ENCODE measurements at places on chromosomes 1 and 21. TPM values are rescaled to one million over a fixed set of nuclear protein-coding genes. Genes with fewer than 3 reads are reported as not detected.
A peak's percentile ranks its signal among the peaks of the same experiment; 100 is the strongest.

GRCh38 chr1:228270032-228270431 lies 62.2 kb downstream of the OBSCN start:
- H3K36me3 ChIP-seq, result no peaks in the 10 kb centered on the region
- H3K27ac ChIP-seq, result no peak overlapping the region
- no peaks in the 10 kb centered on the region for H3K4me1 ChIP-seq

GRCh38 chr1:1356166-1356795 lies 2.1 kb downstream of the MXRA8 start:
- peaks cover 40% of the 10 kb centered on the region for H3K4me1 ChIP-seq
- no peak for DNase-seq
- H3K4me3 ChIP-seq, result peak overlapping the region; percentile 97
- H3K27me3 ChIP-seq, result no peaks in the 10 kb centered on the region

- H3K27ac ChIP-seq, result no peak overlapping the region
- H3K4me3 ChIP-seq, result no peak overlapping the region
- peak; percentile 10 for DNase-seq
- no peaks in the 10 kb centered on the region for H3K4me1 ChIP-seq
These were observed 9.1 kb upstream of the LCE2D start for GRCh38 chr1:152654110-152654509.

DNA sequence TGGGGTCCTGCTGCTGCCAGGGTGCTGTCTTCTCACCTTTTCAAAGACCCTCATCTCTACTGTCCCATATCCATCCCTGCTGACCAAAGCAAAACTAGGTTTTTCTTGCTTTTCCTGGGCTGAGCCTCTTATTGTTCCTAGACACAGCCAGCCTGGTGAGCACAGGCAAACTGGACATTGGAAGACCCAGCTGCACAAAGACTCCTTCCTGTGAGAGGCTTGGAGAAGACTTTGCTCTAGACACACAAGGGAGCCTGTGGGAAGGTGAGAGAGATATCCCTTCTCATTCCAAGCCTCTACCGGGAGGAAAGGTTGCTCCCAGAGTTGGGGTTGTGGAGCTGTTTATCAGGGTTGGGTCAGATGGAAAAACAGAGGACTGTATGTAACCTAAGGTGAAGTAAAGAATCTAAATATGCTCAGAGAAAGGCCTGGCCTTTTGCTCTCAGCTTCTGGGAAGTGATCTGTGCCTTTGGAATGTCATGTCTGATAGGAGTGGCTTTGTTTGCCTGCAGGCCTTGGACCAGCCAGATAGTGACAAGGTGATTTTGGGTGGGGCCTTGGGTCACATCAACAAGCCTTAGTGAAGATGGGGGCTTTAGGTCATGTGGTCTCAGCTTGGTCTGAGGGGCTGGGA lies 87.6 kb upstream of the RUNX1 start:
- no peaks in the 10 kb centered on the region for H3K36me3 ChIP-seq
- H3K27me3 ChIP-seq, result no peaks in the 10 kb centered on the region
- H3K4me3 ChIP-seq, result no peak overlapping the region
- peak; percentile 14 for DNase-seq

DNA sequence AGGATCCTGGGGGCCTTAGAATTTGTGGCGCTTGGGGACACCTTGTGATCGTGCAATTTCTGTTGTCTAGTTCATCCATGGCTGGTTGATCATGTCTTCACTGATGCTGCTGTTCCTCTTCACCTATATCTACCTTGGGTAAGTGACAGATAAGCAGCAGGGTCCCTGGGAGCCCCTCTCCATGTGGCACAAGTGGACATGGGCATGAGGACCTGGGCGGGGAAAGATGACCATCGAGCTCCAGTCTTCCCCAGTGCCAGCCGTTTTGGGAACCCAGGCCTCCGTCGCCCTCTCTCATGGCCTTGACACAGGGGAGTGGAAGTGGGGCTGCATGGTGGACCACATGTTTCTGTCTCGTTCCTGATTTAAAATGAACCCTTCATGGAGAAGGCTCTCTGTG lies 17.6 kb downstream of the PSEN2 start:
- no peak overlapping the region for H3K4me3 ChIP-seq
- H3K27ac ChIP-seq, result no peak overlapping the region
- H3K27me3 ChIP-seq, result no peaks in the 10 kb centered on the region
- H3K4me1 ChIP-seq, result peaks cover 3% of the 10 kb centered on the region
- H3K36me3 ChIP-seq, result peaks cover 4% of the 10 kb centered on the region
- no peak for DNase-seq

DNA sequence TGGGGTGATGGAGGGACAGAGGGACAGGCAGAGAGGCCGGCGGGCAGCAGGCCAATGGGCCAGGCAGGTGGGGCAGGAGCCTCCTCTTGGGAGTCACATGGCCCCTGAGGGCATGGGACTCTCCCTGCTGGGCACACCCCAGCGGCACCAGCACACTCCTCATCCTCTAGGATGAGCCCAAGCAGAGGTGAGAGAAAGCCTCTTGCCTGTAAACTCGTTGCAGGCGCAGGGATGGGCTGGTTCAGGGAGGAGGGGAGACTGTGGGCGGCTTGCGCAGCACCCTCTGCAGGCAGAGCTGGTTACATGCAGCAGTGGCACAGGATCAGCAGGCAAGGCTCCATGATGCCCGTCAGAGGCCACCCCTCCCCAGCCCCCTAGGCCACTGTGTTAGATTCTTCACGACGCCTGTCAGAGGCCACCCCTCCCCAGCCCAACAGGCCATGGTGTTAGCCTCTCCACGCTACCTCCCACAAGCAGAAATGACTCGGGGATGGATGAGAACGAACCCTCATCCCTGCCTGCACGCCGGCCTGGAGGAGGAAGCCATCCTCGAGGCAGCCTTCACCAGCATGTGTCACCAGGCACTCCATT lies 209.7 kb upstream of the VAMP3 start:
- H3K27me3 ChIP-seq, result no peaks in the 10 kb centered on the region

DNA sequence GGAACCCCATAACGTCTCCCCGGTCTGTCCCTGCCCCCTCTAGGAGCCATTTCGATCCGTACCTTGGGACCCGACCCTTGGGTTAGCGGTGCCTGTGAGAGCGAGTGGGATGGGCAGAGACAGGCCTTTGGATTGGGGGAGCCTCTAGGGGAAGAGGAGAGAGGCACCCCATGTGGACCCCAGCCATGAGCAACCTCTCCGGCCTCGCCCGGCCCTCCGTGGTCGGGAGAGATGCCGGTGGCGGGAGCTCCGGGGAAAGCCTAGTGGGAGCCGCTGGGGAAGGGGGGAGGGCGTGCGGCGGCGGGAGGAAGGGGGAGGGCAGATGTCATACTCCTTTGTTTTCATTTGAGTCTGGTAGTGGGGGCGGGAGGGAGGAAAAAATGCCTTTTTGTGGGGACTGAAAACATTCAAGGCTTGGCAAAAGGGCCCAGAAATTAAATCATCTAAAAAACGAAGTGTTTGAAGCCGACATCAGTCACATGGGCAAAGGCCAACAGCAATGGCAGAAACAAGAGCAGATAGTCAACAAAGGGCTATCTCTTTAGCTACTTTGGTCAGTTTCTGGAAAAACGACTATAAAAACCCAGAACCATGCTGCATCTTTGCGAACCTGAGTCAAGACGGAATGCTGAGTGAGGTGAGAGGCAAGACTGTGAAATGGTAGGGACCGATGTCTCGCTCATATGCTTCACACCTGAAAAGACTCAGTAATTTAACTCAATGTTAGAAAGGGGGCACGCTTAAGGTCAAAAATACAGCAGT lies 758 bp downstream of the PTBP2 start:
- H3K4me3 ChIP-seq, result peak overlapping the region; percentile 72
- DNase-seq, result peak; percentile 86
- no peaks in the 10 kb centered on the region for H3K4me1 ChIP-seq
- peaks cover 2% of the 10 kb centered on the region for H3K36me3 ChIP-seq

GRCh38 chr1:59730759-59731478 lies 83.8 kb upstream of the HOOK1 start:
- peaks cover 28% of the 10 kb centered on the region for H3K4me1 ChIP-seq
- H3K36me3 ChIP-seq, result no peaks in the 10 kb centered on the region
- H3K27ac ChIP-seq, result peak overlapping the region; percentile 84
- DNase-seq, result peak; percentile 97

GRCh38 chr1:48450505-48450904 lies 21.5 kb downstream of the SPATA6 start:
- DNase-seq, result no peak
- no peak overlapping the region for H3K4me3 ChIP-seq
- no peak overlapping the region for H3K27ac ChIP-seq
- no peaks in the 10 kb centered on the region for H3K27me3 ChIP-seq

DNA sequence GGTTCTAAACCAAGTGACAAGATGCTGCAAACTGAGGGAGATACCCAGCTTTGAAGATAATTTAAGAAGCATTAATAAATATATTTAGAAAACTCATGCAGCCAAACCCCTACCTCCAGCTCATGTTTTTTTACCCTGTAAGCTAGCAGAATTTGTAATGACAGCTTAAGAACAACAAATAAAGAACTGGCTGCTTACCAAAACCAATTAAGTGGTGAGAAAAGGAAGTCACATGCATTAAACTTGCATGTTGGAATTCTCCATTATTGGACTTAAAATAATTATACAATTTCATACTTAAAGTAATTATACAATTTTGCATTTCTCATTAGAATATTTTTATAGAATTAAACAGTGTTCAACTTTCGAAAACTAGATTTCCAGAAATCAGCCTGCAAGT lies 75.6 kb upstream of the CNIH3 start:
- H3K27me3 ChIP-seq, result no peaks in the 10 kb centered on the region
- peaks cover 23% of the 10 kb centered on the region for H3K4me1 ChIP-seq
- DNase-seq, result no peak

DNA sequence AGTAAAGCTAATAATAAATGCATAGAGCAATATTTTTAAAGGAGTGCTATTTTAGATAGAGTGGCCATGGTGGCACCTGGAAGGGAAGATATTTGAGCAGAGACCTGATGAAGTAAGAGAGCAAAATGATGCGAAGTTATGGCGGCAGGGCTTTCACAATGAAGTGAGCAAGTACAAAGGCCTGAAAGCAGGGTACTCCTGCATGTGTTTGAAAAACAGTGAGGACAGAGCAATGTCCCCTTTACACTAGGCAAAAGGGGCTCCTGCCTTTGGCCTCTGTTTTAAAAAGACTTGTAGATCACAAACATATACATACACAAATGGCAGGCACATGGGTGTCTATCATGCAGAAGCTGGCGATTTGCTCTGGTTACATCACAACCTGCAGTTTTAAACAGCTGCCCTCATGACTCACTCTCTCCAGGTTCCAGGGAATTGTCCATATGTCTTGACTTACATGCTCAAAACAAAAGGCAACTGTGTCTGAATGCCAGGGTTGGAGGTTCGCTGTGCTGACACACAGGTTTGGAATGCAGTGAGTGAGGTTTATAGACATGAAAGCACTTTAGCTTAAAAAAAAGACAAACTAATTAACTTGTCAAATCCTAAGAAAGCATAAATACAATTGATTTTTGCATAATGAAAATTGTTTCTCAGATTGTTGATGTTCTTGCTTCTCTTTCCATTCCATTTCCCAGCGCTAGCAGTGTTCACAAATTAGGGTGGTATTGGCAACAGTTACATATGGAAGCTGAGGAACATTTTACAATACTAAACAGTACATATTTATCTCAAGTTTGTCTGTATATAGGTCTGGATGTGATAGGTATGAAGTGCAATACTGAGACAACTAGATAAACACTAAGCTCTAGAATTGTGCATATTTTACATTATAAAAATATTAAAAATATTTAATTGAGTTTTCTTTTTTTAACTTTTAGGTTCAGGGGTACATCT lies 313.9 kb downstream of the BARHL2 start:
- no peaks in the 10 kb centered on the region for H3K4me1 ChIP-seq
- no peaks in the 10 kb centered on the region for H3K27me3 ChIP-seq
- DNase-seq, result peak; percentile 100
- H3K27ac ChIP-seq, result no peak overlapping the region

DNA sequence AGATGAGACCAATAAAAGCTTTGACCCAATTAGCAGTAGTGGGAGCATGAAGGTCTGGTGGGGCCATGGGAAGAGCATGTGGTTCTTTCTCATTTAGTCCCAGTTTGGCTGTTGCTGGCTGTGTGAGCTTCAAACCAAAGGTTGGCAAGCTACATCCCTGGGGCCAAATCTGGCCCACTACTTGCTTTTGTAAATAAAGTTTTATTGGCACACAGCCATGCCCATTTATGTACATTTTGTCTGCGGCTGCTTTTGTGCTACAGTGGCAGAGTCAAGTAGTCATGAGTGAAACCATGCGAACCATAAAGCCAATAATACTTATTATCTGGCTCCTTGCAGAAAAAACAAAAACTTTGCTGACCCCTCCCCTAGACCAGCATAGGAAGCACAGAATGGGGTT lies 196.9 kb downstream of the PRDM2 start:
- H3K27me3 ChIP-seq, result peaks cover 7% of the 10 kb centered on the region
- H3K4me3 ChIP-seq, result no peak overlapping the region
- no peaks in the 10 kb centered on the region for H3K4me1 ChIP-seq
- H3K36me3 ChIP-seq, result no peaks in the 10 kb centered on the region
- no peak overlapping the region for H3K27ac ChIP-seq

DNA sequence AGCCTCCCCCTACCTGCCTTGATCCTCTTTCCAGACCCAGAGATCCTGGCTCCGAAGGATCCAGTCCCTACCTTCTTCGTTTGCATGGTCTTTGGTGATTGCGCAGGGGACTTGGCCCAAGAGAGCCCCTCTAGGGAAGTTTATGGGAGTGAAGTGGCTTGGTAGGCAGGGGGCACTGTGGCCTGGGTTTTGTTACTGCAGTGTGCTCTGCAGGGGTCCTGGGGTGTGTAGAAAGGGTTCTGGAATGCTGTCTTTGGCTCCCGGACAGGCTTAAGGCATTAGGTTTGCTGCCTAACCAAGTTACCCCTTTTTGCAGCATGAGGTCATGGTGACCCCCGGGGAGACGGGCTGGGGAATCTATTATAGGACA lies 3.8 kb downstream of the ATP8B2 start:
- no peak for DNase-seq
- H3K27me3 ChIP-seq, result no peaks in the 10 kb centered on the region
- H3K4me1 ChIP-seq, result peaks cover 28% of the 10 kb centered on the region
- H3K36me3 ChIP-seq, result peaks cover 26% of the 10 kb centered on the region
- peak overlapping the region; percentile 100 for H3K4me3 ChIP-seq
- no peak overlapping the region for H3K27ac ChIP-seq

DNA sequence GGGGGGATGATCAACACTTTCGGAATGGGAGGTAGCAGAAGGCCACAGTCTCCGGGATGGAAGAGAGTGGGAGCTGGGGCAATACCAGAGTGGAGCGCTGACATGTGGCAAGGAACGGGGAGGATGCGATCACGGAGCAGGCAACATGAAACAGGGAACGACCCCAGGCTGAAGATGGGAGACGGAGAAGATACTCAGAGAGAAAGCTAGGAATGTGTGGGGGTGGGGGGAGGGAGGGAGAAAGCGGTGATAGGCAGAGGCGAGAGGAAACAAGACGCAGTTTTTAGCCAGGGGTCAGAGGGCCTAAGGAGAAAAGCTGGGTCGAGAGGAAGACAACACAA lies 577 bp downstream of the RAB3GAP2 start:
- H3K4me1 ChIP-seq, result peaks cover 9% of the 10 kb centered on the region
- peak overlapping the region; percentile 96 for H3K4me3 ChIP-seq
- H3K27ac ChIP-seq, result peak overlapping the region; percentile 97
- no peak for DNase-seq
- no peaks in the 10 kb centered on the region for H3K27me3 ChIP-seq

- peaks cover 4% of the 10 kb centered on the region for H3K4me1 ChIP-seq
- H3K27ac ChIP-seq, result no peak overlapping the region
- no peak overlapping the region for H3K4me3 ChIP-seq
These were observed 4.5 kb downstream of the TMCC2 start for GRCh38 chr1:205232127-205232820.

- peaks cover 6% of the 10 kb centered on the region for H3K4me1 ChIP-seq
- H3K36me3 ChIP-seq, result no peaks in the 10 kb centered on the region
- no peaks in the 10 kb centered on the region for H3K27me3 ChIP-seq
- no peak overlapping the region for H3K27ac ChIP-seq
- no peak overlapping the region for H3K4me3 ChIP-seq
These were observed 42.7 kb upstream of the RGS2 start for GRCh38 chr1:192766009-192766625.

- peak within 1 kb of the TSS; percentile 98 for H3K4me3 ChIP-seq
- peaks cover 13% of the 10 kb centered on the region for H3K36me3 ChIP-seq
- peaks cover 35% of the 10 kb centered on the region for H3K4me1 ChIP-seq
- no peaks in the 10 kb centered on the region for H3K27me3 ChIP-seq
These were observed at the start of gene MXRA8 for GRCh38 chr1:1358433-1359271. TSS of gene MXRA8 (minus strand) at chr1:1358555. CDS start at chr1:1358504, 51 bp downstream.

CR1 gene
- not detected for total RNA-seq

ECM1 gene
- 7.7 TPM for total RNA-seq

VSIG8 gene
- total RNA-seq, result under 0.01 TPM
